Stimulated activated CD4-positive, alpha-beta T cell treated with anti-CD3 and anti-CD28 coated beads, Interleukin-4, amount 100 ng/mL, for 24 hours (primary cell): ENCODE measurements at places on chromosomes 5 and 9.
A peak's percentile ranks its signal among the peaks of the same experiment; 100 is the strongest.

DNA sequence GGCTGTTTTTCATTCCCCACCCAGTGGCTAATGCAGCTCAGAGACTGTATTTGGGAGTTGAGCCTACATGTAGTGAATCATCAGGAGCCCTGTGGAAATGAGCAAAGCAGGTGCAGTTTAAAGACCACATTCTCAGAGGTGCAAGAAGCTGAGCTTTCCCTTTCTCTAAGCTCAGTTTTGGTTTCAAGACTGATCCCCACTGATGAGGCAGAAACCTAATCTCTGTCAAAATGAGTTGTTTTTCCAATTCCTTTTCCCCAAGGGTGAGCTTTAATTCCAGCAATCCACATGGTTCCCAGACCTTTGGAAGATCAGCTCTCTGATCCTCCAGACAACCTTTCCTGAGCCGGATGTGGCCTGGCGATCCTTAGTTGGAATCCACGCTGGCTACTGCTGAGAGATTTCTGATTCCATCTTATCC, 420.5 kb downstream of the EBF1 start:
- DNase-seq = no peak

GRCh38 chr9:133683586-133684120, 47.5 kb downstream of the DBH start:
- peak; percentile 48 for DNase-seq

DNA sequence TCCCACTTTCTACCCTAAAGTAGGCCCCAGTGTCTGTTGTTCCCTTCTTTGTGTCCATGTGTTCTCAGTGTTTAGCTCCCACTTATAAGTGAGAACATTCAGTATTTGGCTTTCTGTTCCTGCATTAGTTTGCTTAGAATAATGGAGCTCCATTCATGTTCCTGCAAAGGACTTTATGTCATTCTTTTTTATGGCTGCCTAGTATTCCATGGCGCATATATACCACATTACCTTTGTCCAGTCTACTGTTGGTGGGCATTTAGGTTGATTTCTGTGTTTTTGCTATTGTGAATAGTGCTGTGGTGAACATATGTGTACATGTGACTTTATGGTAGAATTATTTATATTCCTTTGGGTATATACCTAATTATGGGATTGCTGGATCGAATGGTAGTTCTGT, 30.4 kb downstream of the DDX4 start:
- DNase-seq = no peak

- DNase-seq = no peak
Measured at GRCh38 chr5:136686192-136686872, 321.0 kb upstream of the TRPC7 start.

GRCh38 chr5:83434946-83435345, 36.6 kb upstream of the VCAN start:
- no peak for DNase-seq

DNA sequence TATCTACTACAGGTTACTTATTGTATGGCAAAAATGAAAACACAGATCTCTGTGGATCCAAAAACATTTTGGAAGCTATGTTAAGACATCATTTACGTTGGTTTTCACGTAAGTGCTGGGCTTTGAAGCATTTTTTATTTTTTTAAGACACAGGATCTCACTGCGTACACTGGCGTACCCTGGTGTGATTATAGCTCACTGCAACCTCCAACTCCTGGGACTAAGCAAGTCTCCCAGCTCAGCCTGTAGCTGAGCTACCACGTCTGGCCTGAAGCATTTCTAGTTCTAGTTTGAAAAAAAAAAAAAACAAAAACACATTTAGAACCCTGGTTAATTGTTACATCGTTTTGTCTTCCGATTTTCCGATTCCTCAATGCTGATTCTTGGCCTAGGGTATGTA, 131.3 kb downstream of the AOPEP start:
- no peak for DNase-seq

- no peak for DNase-seq
Measured at GRCh38 chr5:158152136-158152535, 293.2 kb upstream of the CLINT1 start.

- DNase-seq = no peak
Measured at GRCh38 chr5:137791799-137792198, 37.6 kb upstream of the HNRNPA0 start.

GRCh38 chr9:21762064-21762463, 40.4 kb upstream of the MTAP start:
- DNase-seq = no peak

DNA sequence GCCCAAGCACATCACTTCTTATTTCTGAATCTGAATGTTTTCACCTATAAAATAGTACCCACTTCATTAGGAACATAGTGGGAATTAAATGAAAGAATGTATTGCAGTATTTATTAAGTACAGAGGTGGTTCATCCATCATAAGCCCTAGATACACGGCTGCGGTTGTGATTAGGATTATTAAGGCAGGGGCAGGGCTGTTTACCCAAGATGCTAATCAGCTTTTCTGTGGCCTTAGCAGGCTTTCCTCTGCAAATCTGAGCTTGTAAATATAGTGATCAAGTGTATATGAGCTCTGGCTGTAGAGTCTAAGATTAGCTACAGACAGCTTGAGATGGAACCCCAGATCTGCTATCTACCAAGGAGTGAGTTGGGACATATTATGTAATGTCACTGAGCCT, 124.1 kb upstream of the ADRA1B start:
- no peak for DNase-seq

DNA sequence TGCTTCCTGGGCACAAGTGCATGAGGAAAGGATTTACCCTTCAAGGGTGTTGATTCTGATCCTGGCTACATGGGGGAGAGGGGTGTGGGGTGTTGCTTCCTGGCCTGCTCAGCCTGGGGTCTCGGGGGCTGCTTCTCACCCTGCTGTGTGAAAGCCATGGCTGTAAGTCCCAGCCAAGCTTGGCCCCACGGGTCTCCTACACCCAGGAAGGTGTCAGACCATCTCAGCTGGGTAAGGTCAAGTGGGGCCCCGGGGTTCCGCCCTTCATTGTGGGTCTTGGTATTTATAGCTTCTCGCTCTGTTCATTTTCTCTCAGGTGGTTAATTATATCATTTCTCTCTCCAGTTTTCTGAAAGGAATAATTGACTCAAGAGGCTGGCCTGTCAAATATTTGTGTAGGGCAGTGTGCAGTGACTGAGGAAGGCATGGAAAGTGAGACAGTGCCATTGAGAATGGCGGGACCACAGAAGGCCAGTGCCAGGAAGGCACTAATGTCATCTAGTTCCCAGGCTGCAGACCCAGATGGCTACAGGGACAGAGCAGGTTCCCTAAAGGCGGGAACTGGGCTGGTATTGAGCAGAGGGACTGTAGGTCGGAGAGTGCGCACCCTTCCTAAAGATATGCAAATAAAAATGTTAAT, 126.0 kb downstream of the FOXD1 start:
- DNase-seq = no peak

DNA sequence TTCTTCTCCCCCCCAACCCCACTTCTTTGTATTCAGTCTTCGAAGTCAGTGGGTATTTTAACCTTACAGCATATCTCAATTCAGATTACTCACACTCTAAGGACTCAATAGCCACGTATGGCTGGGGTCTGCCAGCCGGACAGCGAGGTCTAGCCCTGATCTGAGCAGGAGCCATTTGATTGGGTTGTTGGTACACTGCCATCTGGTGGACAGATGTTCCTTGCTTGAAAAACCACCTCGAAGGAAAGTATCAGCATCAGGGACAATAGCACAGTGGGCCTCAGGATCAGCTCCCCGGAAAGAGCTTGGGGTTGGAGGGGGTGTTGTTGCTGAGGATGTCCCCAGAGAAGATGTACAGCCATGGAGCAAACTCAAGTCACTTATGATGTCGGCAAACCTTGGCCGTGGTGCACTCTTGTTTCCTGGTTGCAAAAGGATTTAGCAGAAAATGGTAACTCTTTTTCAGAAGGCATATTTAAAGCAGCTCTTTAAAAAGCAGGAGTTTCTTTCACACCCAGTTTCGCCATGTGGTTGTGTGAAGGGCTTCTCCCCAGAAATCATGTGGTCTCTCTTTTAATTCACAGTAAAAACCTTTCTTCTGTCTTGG, 31.7 kb upstream of the KCNMB1 start:
- DNase-seq = peak; percentile 64

DNA sequence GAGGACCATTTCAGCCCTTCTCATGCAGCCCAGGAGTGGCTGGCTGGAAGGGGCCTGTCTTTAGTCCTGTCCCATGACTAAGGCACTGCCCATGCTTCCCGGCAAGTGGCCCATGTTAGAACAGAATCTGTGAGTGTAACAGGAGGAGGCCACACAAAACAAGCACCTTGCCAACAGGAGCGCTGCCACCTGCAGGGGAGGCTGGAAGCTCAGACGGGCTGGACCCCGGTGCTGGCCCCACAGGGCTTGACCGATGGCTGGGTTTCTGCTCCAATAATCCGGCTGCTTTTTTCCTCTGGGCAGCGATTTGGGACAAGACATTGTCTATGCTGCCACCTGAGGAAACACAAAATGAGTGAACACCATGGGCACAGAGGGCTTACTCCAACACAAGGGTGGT, 28.4 kb downstream of the ANKS6 start:
- DNase-seq = no peak

GRCh38 chr5:134184155-134185135, 7.7 kb upstream of the SKP1 start:
- DNase-seq = peak; percentile 82

GRCh38 chr9:98603821-98604383, 104.8 kb downstream of the GABBR2 start:
- no peak for DNase-seq

DNA sequence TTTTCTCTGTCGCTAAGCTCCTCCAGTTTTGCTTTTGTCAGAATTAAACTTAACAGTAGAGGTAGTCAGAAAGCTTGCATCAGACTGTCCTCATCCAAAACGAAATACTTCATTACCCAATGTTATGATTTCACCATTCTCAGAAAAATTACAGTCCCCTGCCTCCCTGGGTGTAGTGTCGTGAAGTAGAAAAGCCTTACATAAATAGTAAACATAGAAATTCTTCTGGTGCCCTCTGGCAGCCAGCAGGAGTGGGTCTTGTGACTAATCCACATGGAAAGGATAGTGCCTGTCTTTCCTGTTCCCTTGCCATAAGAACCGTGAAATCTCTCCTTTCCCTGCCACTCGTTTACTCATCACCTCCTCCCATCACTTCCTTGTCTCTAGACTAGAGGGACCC, 230.6 kb downstream of the GNA14 start:
- DNase-seq = no peak

DNA sequence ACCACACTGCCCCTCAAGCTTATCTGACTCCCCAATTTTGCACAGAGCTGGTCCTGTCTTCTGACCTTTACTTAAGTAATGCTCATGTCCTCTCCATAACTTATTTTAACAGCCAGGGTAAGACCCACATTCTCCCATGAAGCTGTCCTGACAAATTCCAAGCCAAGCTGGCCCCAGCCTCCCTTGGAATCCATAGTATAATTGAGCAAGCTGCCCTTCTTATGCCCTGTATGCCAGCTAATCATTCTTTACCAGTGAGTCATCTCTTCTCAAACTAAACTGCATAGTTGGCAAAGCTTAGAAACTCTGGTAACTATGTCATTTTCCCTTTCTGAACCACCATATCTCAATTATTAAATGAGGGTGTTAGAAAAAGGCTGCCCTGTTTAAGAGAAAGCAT, 92.4 kb downstream of the NFIB start:
- no peak for DNase-seq

DNA sequence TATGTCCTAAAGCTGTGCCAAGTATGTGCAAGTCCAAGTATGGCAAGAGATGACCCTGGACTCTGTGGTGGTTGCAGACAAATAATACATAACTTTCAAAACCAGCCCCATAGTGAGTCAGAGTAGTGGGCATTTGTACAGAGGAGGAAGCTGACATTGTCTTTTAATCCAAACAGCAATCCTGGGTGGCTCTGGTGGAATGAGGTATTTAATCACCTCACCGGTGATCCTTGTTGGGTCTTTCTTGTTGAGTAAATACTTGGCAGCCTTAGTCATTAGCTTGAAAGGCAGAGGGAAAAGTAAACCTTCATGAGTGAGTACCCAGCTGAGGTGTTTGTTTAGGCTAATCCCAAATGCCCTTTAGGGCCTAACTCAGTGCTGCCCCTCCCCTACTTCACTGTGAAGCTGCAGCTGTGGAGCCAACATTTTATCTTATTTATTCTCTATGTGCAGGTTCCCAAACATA, 148.7 kb upstream of the SLC12A2 start:
- no peak for DNase-seq
